ENCODE measurements at places on chromosomes 13 and 19. TPM values are rescaled to one million over a fixed set of nuclear protein-coding genes. Genes with fewer than 3 reads are reported as not detected.

B3GNT3 gene
- not detected for polyA plus RNA-seq

ZNF208 gene
- polyA plus RNA-seq: 1.3 TPM

CACNG7 gene
- polyA plus RNA-seq: not detected

PDX1 gene
- not detected for polyA plus RNA-seq

CD22 gene
- polyA plus RNA-seq: 0.39 TPM

SMIM44 gene
- not detected for polyA plus RNA-seq

GARIN5A gene
- polyA plus RNA-seq: not detected

CYP2A7 gene
- polyA plus RNA-seq: not detected

KCNC3 gene
- polyA plus RNA-seq: not detected

USHBP1 gene
- polyA plus RNA-seq: not detected

PSG3 gene
- polyA plus RNA-seq: not detected

S1PR2 gene
- polyA plus RNA-seq: 2.9 TPM

TMEM86B gene
- polyA plus RNA-seq: 0.25 TPM

ERCC2 gene
- polyA plus RNA-seq: 6.0 TPM

EFNA2 gene
- not detected for polyA plus RNA-seq

TGFBR3L gene
- not detected for polyA plus RNA-seq

PSG1 gene
- polyA plus RNA-seq: not detected

DAND5 gene
- not detected for polyA plus RNA-seq

FCHO1 gene
- polyA plus RNA-seq: 11.9 TPM

OSCAR gene
- 0.13 TPM for polyA plus RNA-seq

CLIP3 gene
- polyA plus RNA-seq: 1.3 TPM

CALR3 gene
- polyA plus RNA-seq: not detected

ZFP14 gene
- polyA plus RNA-seq: 3.0 TPM

OR10H1 gene
- not detected for polyA plus RNA-seq

UBE2L5 gene
- not detected for polyA plus RNA-seq

CNMD gene
- not detected for polyA plus RNA-seq

ZNF729 gene
- polyA plus RNA-seq: not detected

B3GLCT gene
- polyA plus RNA-seq: 3.6 TPM

LILRB3 gene
- polyA plus RNA-seq: not detected

PRKACA gene
- 1.8 TPM for polyA plus RNA-seq

GRK1 gene
- not detected for polyA plus RNA-seq

KANK3 gene
- 0.96 TPM for polyA plus RNA-seq

ZNF880 gene
- 34.3 TPM for polyA plus RNA-seq

FGF22 gene
- not detected for polyA plus RNA-seq

ZNF792 gene
- polyA plus RNA-seq: 15.5 TPM

LMTK3 gene
- not detected for polyA plus RNA-seq

CABP5 gene
- polyA plus RNA-seq: not detected

DKKL1 gene
- not detected for polyA plus RNA-seq

CD33 gene
- not detected for polyA plus RNA-seq

IGFL3 gene
- polyA plus RNA-seq: not detected

RPL13A gene
- polyA plus RNA-seq: 2,996 TPM

GPR42 gene
- not detected for polyA plus RNA-seq

CGB3 gene
- not detected for polyA plus RNA-seq

ETV2 gene
- polyA plus RNA-seq: not detected
